NCI-H187 treated with DMSO at 0.1 percent for 48 hours (cell line): ENCODE measurements at places on chromosomes 2 and 18.

- DNase-seq = no peak
These were observed 948.8 kb upstream of the FAM98A start for GRCh38 chr2:34547900-34548299.

- DNase-seq = no peak
These were observed 8.4 kb upstream of the HNRNPLL start for GRCh38 chr2:38610851-38611801.

DNA sequence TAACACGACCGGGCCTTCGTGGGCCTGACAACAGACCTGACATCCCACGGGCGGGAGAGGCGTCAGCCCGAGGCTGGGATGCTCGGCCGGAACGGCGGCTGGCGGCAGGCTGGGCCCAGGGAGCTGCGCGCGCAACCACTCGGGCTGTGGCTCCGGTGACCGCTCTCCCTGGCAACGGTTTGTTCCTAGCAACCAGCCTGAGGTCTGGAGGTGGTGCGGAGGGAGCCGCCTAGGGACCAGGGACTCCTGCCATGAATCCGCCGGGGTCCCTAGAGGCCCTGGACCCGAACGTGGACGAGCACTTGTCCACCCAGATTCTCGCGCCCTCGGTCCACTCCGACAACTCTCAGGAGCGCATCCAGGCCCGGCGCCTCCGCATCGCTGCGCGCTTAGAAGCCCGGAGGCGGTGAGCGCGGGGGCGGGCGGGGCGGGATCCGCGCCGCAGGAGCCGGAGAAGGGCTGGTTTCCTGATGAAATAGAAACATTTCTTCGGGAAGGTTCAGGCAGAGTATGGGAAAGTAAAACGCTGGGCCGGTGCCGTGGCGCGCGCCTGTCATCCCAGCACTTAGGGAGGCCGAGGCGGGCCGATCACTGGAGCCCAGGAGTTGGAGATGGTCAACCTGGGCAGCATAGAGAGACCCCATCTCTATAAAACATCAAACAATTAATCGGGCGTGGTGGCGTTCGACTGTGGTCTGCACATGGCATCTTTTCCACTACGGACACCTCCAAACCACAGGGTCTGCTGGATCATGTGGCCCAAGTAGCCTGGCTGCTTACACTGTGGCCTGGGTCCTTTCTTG lies at the start of gene DRC1:
Gene DRC1 (plus strand): TSS at position 182 of the 803 bp plus-strand sequence. CDS start 70 bp downstream, at position 252.
- peak; percentile 74 for DNase-seq

DNA sequence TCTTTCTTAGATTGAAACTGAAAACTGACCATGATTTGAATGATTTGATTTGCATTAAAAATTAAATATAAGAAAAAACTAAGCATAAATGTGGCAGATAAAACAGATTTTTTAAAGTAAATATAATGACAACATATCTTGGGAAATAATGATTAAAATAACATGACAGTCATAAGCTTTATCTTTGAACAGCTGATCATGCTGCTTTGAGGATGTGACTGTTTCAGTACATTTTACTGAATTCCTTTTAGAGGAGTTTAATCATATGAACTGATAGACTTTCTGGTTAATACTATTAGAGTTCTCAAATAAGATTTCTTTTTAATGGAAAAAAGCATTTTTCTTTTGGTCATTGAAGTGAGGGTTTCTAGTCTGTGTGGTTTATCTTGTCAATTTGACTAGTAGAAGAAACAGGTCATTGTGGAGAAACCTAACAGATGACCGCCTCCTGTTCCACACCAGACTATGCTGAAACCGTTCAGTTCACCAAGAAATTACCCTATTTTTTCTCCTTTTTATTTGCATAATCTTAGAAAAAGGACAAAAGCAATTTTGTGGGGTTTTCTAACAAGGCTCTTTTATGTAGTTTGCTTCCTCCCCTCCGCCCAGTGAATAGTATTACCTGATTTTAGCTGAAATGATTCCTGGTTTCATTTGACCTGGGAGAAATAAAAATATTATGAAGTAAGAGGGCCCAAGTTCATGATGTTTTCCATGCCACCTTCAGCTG lies 262.1 kb downstream of the PTGR3 start:
- no peak for DNase-seq

DNA sequence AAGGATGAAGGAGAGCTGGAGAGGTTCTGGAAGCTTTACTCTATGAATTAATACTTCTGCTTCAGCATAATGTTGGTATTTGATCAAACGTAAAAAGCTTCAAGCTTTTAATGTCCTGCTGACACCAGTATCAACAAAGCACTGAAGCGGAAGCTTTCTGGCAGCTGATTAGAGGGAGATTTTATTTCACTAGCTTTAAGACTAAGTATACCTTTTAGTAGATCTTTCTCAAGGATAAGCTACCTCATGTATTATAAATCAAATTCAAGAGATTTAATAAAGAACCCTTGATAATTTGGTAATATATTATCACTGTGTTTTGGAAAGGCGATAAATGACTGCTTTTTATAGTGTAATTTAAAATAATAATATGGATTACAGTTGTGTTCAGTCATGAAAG lies 128.0 kb upstream of the CD302 start:
- DNase-seq = no peak

- DNase-seq = no peak
These were observed 34.5 kb downstream of the SFT2D3 start for GRCh38 chr2:127735537-127736399.

DNA sequence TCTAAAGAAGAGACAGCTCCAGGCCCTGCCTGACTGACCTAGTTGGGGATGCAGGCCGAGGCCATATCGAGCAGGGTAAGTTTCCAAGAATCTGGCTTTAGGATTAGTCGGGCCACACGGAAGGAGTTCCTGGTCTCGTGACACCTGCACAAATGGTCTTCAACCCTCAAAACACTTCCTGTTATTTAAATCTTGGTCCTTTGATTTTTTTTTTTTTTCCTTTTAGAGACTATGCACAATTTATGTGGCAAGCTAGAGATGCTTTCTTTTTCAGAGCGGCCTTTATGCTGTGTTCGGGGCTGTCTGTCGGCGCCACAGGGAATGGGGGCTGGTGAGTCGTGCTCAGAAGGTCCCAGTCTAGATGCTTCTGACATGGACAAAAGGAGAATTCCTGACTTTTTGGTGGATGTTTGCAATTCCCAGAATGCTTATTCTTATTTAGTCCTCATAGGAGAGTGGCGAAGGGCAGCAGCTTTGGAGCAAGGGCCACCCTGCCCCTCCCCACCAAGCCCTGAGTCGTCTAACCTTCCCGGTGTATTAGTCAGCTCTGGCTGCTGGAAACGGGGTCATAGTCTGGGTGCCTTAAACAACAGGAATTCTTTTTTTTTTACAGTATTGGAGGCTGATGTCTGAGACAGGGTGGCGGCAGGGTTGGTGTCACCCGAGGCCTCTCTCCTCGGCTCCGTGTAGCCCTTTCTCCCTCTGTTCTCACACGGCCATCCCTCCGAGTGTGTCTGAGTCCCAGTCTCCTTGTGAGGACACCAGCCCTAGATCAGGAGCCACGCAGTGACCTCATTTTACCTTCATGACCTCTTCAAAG lies 27.4 kb downstream of the HPCAL1 start:
- DNase-seq = no peak

DNA sequence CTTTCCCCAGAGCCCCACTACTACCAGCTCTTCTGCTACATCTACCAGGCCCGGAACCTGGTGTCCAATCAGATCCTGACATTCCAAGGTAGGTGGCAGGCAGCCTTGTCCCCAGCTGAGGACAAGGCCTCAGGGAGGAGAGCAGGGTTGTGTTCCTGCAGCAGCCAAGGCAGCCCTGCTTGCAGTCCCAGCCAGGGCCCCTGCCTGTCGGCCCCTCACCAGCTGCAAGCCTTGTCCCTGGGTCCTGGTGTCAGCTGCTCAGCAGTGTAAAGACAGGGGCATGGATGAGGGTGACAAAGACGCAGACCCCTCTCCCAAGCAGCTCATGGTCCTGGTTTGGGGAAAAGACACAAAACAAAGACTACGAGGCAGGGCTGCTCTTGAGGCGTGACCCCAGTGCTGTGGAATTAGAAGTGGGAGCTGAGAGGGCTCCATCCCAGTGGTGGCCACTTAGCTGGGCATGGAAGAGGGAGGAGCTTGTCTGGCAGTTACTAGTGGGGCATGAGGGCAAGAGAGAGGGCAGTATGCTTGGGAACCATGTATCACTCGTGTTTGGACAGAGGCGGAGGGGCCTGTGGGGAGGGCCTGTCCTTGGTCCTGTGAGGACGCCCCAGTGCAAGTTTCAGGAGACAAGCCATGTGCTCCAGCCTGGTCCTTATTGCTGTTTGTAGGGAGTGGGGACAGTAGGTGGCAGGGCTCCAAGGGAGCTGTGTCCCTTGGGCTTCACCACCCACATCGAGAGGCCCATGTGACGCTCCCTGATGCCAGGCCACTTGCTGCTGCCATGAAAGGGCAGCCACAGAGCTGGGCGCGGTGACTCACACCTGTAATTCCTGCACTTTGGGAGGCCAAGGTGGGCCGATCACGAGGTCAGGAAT lies 47.5 kb downstream of the LMAN2L start:
- DNase-seq = no peak

GRCh38 chr2:65186093-65186868 lies 41.4 kb upstream of the ACTR2 start:
- no peak for DNase-seq
